Peyer's patch (tissue), 4 donors: ENCODE measurements at places on chromosomes 5 and 9. TPM values are rescaled to one million over a fixed set of nuclear protein-coding genes. Genes with fewer than 3 reads are reported as not detected.

The HTR4 gene
- total RNA-seq: 46.6 TPM

The MAT2B gene
- total RNA-seq: 49.3 TPM

The PDE6A gene
- not detected for total RNA-seq

The PCDHGA2 gene
- 1.1 TPM for total RNA-seq

The HCN1 gene
- total RNA-seq: not detected

The SLC36A3 gene
- total RNA-seq: not detected

The SOX30 gene
- not detected for total RNA-seq

The PRR7 gene
- not detected for total RNA-seq

The PRDM9 gene
- total RNA-seq: not detected

The SOHLH1 gene
- not detected for total RNA-seq

The AGXT2 gene
- 4.8 TPM for total RNA-seq

The PLEKHG4B gene
- 2.5 TPM for total RNA-seq

The DCAF12 gene
- total RNA-seq: 18.3 TPM

The AK3 gene
- total RNA-seq: 119 TPM

The NRG2 gene
- total RNA-seq: 0.80 TPM

The ENHO gene
- not detected for total RNA-seq
